8988T (cell line): ENCODE measurements at places on chromosomes 3 and 15.

GRCh38 chr3:129122412-129123011, 908 bp upstream of the RAB43 start:
- DNase-seq, result no peak

- DNase-seq, result no peak
Observed at GRCh38 chr15:84599906-84600305, 903 bp upstream of the ZSCAN2 start.

DNA sequence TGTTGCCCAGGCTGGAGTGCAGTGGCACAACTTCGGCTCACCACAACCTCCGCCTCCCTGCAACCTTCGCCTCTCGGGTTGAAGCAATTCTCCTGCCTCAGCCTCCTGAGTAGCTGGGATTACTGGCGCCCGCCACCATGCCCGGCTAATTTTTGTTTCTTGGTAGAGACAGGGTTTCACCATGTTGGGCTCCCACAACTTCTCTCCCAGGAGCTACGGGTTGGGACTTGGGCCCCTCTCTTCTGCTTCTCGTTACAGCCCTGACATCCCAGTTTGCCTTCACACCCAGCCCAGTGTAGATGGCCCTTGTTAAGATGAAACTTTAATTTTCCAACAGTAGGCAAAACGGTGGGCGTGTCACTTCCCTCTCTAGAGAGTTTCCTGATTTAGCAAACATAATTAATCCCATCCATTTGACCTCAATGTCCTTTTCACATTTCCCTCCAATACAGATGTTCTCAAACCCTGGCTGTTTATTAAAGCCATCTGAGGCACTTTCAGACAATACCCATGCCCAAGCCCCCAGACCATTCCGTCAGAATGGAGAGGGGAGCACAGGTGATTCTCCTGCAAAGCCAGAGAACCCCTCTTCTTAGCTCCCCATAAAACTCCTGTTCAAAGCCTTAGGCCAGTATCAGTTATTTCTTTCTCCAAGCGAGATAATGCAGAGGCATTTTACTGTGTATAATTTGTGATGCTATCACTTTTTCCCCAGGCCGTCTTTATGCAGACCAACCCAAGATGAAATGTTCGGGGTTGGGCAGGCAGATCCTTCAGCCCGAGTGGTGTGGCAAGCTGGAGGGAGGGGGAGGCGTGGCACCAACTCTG, 245.7 kb downstream of the XXYLT1 start:
- no peak for DNase-seq

GRCh38 chr3:197791892-197792647, 1.0 kb downstream of the LRCH3 start:
- no peak for DNase-seq

DNA sequence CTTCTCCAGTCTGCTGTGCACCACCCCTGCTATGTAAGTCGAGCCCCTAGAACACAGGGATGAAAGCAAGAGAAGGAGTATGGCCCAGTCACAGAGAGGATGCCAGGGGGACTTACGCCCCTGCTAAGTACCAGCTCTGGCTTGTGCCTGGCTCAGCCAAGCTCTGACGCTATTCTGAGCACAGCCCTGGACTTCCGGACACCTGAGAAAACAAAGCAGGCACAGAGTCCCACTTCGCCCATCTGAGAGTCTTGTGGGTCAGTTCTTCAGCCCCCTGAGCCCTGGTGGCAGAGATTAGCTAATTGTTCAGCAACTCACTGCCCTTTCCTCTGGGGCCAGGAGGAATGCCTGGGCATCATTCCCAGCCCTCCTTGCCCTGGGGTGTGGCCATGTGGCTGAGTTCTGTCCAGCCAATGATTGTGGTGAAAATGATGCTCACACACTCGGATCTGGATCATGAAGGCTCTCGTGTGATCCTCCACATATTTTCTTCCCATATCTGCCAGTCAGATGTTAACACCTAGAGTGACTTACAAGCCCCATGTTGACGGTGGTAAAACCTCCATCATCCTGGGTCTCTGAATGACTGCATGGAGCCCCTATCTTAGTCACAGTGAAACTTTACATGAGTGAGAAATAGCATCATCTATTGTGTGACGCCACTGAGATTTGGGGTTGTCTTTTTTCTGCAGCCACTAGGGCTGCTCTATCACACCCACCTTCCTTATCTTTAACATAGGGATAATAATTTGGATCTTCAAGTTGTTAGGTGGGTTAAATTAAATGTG, 105.7 kb downstream of the TPRA1 start:
- no peak for DNase-seq

DNA sequence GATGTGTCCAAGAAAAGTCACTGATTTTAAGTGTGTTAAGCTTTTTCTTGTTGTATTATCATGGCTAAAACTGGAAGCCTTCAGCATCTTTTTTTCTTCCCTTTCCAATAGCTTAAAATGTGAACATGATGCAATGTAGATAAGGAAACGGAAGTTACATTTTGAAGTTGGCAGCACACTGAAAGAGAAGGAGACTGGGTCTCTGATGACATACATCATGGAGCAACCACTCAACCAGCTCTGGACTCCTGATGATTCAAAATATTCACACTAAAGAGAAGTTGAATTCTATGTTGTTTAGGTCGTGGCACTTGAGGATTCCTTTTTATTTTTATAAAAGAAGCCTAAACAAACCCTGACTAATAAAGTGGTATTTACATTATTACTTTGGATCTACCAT, 488.3 kb upstream of the ALCAM start:
- no peak for DNase-seq

DNA sequence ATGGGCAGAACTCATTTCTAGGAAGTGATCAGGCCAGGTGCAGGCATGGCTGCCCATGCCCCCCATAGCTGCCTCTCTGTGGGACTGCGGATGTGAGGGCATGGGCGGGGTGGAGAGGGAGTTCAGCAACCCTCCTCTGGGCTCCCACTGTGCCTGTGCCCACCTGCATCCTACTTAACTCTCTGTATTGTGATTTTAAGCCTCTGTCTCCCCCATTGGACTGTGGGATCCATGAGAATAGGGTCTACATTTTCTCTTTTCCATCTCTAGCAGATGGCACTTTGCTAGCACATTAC, 194.3 kb downstream of the CHST2 start:
- DNase-seq, result no peak

DNA sequence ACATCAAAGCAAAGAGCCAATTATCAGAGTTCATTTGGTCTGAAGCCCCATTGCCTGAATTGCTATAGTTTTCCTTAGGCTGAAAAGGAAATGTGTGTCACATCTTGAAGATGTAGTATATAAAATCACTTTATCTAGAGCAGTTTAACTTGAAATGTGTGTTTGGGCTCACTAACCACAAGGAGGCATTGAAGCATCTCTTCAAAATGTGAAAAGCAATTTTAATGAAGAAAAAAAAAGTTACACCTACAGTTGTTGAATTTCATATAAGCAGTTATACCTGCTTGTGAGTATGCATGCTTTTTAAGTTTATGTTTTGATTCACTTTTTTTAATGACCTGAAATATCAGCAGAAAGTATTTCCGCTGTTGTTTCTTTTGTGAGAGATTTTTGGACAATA, 129.3 kb downstream of the IQCH start:
- DNase-seq, result no peak

DNA sequence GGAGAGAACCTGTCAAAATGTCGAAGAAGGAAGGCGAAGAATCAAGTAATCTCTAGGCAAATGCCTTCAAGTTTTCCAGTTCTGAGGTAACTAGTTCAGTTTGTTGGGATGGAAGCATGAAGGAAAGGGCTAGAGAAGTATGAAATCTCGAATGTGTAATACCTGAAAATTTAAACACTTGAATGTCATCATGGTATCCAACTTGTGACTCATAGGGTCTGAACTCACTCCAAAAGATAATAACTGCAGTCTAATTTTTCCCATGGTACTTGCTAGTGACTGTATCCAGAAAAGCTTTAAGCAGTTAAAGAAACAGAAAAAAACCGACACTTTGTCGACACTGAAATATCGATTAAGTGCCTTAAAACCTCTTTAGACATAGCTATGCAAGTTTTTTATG, 102.9 kb upstream of the CHRM5 start:
- DNase-seq, result no peak

DNA sequence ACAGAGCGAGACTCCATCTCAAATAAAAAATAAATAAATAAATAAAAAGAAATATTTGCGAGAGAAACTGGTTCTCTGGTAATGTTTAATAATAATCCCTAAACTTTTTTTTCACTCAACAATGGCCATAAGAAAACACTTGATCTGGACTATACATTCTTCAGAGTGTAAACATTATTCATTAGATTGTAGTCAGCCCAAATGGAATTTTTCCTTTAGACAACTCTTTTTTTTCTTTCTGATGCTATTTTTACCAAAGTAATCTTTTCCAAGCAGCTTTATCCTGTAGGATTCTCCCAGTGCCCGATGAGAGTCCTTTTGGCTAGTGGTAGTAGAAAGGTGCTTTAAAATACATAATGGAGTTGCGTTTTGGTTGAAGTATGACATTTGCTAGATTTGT, 90.4 kb downstream of the NEDD4 start:
- no peak for DNase-seq

DNA sequence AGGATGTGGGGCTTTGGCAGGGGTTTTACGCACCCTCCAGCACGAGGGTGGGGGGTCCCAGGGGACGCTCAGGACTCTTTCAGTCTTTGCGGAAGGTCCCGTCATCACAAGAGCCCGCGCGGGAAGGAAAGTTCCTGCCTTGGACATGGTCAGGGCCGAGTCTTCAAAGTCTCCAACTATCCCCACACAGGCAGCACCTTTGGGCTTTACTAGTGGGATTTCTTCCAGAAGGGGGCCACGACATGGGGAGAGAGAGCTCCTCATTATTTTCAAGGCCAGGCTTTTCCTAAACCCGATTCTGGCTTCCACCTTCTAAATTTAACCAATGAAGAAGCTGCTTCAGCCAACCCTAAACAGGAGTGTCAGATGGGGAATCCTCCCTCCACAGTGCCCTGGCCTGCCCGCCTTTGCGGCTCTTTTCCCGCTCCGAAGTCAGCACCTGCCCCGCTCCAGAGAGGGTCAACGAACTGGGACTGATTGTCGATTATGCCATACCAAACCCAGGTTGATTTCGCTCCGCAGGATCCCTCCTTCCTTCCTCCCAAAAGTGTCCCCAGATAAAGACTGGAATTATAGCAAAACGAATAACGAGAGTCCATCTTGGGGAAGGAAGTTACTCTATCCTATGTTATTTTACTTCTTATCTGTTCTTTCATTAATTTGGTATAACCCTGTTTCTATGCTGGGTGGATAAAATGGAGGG, 11.0 kb downstream of the SHOX2 start:
- no peak for DNase-seq

GRCh38 chr3:19598870-19599269, 335.1 kb downstream of the EFHB start:
- no peak for DNase-seq

DNA sequence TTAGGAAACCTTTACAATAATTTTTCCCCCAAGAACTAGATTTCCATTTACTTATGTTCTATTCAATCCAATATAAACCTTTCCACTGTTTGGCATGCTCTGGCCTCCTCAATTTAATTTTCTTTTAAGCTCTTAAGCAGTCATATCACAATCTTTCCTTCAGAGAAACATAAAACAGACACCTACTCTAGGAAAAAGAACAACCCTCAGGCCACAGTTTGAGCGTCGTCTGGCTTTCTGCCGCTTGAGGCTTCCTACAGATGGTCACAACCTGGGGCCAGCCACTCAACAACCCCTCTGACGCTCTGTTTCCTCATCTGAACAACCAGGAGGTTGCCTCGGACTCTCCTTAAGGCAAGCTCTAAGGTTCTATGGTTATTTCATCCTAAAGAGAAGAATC, 143.3 kb downstream of the ADAMTS17 start:
- no peak for DNase-seq

- DNase-seq, result no peak
Observed at GRCh38 chr3:196471551-196471950, 32.0 kb downstream of the RNF168 start.

DNA sequence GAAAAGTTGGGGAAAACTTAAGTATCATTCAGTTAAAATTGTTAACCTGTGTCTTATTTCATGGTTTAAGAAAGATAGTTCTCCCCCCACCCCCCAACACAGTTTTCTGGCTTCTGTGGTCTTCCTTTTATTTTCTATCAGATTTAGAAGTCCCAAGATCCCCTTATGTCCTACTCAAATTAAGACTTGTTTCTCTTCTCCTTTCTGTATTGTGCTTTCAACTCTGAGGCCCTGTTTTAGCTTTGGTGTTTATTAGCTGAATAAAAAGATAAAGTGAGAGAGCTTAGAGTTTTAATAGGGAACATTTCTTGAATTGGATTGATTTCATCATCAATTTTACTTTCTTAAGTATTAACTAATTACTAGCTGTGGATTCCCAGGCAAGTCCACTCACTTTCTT, 62.6 kb downstream of the AKAP13 start:
- DNase-seq, result no peak

GRCh38 chr3:38411591-38411990, 42.1 kb upstream of the ACVR2B start:
- DNase-seq, result no peak

DNA sequence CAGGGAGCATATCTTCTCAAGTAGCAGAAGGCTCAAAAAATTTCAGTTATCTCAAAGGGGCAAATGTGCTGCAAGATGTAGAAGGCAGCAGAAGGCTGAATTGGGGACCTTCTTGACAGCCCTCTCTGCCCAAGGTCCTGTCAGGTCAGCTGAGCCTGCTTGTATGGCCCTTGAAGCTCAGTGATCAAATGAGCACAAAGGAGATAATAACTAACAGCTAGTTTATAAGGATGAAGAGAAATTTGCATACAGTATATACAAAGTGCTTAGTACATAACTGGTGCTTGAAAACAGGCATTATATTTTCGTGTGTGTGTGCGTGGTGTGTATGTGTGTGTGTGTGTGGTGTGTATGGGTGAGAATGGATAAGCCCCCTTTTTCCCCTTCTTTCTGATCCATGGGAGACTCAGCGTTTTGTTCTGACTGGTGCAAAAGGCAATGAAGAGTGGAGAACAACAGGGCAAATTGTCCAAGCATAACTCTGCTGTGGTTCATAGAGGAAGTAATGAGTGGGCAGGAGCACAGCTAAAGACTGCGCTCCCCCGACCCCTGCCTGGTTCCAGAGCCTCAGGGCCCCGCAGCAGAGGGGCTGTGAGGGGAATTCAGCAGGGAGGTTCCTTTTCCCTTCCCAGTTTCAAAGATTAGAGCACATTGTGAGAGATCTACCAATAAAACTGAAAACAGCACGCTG, 356.8 kb upstream of the NR2F2 start:
- DNase-seq, result no peak

- no peak for DNase-seq
Observed at GRCh38 chr3:15107075-15107947, 8.4 kb upstream of the RBSN start.

DNA sequence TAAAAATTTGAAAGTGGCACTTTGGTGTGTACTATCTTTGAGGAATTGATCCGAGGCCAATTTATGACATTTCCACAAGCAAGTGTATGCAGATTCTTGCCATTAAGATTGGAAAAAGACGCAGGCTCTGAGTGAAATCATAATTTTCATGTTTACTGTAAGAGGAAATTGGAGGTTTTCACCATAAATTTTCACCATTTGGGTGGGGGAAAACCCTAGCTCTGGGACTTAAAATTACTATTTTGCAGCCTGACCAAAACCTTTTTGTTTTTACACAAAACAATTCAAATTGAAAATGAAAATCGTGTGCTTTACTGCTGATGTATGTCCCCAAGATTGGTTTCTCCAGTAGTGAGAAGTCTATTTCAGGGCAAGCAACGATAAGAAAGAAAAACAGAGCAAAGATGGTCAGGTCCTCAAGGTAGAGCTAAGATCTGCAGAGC, 282.6 kb downstream of the FOXP1 start:
- DNase-seq, result no peak

- DNase-seq, result no peak
Observed at GRCh38 chr3:194397757-194398312, 1.2 kb downstream of the GP5 start.
